ENCODE measurements at places on chromosomes 7 and 10.

DNA sequence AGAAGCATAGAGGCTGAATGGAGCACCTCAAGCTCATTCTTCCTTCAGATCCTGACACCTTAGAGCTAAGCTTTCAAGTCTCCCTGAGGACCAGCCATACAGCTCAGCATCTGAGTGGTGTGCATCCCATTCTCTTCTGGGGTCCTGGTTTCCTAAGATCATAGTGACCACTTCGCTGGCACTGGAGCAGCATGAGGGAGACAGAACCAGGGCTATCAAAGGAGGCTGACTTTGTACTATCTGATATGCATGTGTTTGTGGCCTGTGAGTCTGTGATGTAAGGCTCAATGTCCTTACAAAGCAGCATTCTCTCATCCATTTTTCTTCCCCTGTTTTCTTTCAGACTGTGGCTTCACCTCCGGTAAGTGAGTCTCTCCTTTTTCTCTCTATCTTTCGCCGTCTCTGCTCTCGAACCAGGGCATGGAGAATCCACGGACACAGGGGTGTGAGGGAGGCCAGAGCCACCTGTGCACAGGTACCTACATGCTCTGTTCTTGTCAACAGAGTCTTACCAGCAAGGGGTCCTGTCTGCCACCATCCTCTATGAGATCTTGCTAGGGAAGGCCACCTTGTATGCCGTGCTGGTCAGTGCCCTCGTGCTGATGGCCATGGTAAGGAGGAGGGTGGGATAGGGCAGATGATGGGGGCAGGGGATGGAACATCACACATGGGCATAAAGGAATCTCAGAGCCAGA, 31.0 kb downstream of the PRSS2 start:
- peaks cover 68% of the 10 kb centered on the region for H3K4me1 ChIP-seq
- H3K27ac ChIP-seq: peak overlapping the region; percentile 97
- DNase-seq: peak; percentile 9
- peaks cover 87% of the 10 kb centered on the region for H3K36me3 ChIP-seq
- H3K4me3 ChIP-seq: peak overlapping the region; percentile 100
- no peaks in the 10 kb centered on the region for H3K27me3 ChIP-seq

DNA sequence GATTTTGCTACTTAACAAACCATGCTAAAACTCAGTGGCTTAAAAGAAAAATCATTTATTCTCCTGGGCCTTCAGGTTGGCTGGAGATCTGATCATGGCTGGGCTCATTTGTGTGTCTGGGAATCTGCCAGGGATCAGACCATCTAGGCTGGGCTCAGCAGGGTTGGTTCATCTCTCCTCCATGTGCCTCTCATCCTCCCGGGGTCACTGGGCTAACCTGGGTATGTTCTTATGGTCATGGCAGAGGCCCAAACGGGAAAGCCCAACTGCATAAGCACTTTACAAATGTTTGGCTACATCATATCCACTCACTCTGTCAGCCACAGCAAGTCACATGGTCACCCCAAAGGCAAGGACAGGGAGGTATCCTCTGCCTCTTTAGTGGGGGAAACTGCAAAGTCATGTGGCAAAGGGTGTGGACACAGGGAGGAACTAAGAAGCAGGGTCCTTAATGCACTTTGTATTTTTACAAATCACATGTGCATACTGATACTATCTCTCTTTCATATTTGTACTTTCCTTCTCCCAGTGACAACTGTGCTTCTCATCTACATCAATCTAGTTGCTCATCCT, 231.4 kb downstream of the BUB3 start:
- H3K4me3 ChIP-seq: no peak overlapping the region
- H3K4me1 ChIP-seq: no peaks in the 10 kb centered on the region
- H3K27ac ChIP-seq: no peak overlapping the region
- H3K27me3 ChIP-seq: peaks cover 7% of the 10 kb centered on the region
- H3K36me3 ChIP-seq: peaks cover 4% of the 10 kb centered on the region

GRCh38 chr10:133412381-133412711, 12.1 kb downstream of the SPRN start:
- peaks cover 16% of the 10 kb centered on the region for H3K4me1 ChIP-seq
- H3K27ac ChIP-seq: no peak overlapping the region
- no peaks in the 10 kb centered on the region for H3K27me3 ChIP-seq
- no peak overlapping the region for H3K4me3 ChIP-seq
- DNase-seq: no peak
- peaks cover 81% of the 10 kb centered on the region for H3K36me3 ChIP-seq

DNA sequence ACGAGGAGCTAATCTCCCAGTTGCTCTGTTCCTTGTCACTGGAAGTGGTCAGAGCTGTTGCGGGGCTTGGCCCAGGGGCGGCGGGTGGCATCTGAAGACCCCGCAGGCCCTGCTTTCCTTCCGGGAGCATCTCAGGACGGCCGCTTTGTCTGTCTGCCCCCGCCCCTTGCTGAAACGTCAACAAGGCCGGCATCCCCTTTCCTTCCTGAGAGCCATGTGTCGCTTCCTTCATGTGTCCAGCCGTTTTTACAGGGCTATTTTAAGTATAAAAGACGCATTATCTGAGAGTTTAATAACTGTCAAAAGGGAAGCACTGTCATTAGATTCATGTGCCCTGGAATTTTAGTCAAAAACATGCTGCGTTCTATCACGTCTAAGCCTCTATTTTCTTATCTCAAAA, 110.4 kb downstream of the CUX1 start:
- H3K4me1 ChIP-seq: peaks cover 15% of the 10 kb centered on the region
- H3K27ac ChIP-seq: no peak overlapping the region
- H3K36me3 ChIP-seq: peaks cover 5% of the 10 kb centered on the region
- no peak for DNase-seq
- H3K27me3 ChIP-seq: no peaks in the 10 kb centered on the region

Measured in activated CD8-positive, alpha-beta T cell treated with anti-CD3 and anti-CD28 coated beads for 36 hours (primary cell).